Activated CD4-positive, alpha-beta T cell treated with anti-CD3 and anti-CD28 coated beads for 36 hours (primary cell): ENCODE measurements at places on chromosomes 1 and 21. TPM values are rescaled to one million over a fixed set of nuclear protein-coding genes. Genes with fewer than 3 reads are reported as not detected.

DNA sequence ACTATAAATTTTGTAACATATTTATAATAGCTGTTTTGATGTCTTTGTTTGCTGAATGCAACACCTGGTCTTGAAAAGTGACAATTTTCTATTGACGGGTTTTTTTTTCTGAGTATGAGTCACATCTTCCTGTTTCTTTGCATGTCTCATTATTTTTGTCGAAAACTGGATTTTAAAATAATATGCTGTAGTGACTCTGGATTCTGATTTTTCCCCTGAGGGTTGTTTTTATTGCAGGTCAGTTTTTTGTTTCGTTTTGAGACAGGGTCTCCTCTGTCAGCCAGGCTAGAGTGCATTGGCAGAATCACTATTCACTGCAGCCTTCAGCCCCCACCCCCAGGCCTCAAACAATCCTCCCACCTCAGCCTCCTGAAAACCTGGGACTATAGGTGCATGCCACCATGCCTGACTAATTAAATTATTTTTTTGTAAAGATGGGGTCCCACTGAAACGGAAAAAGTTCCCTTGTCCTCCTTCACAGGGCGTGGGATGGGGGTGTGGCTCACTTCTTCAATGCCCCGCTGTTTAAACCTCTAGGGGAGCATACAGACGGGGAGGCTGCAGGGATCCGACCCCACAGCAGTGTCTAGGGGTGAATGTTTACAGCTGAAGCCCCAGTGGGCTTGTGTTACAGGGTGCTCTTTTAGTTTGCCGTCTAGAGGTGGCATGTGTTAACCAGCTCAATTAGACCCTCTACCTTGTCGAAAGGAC lies 11.3 kb upstream of the PPIE start:
- DNase-seq, result no peak

DNA sequence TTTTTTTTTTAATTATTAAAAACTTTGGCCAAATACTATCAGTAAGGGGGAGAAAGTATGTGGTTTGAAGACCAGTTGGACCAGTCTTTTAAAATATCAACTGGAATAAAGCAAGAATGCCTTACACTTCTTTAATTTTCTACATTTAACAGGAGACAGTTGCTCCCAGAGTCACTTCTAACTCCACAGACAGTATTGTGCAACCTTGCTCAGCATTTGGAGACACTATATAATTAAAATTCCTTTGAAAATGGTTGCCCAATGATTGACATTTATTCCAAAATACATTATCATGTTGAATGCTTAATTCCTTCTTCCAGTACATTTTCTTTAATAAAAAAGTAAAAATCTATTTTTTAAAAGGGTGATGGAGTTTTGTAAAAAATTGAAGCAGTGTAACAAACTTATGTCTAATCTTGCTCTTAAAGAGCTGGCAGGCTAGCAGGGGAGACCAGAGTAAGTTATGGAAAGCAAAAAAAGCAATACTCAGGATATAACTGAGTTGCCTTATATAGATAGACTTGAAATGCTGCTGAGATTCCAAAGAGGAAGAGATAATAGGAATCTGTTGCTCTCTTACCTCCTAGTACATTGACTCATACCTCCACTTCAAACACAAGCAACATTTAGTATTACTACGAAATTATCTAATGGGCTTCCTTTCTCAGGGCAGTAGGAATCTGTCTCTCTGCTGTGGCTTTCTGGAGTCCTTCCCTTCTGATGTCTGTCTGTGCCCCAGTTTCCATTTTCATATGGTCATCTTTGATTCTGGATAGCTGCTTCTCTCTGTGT lies 69.7 kb upstream of the RGL1 start:
- no peak for DNase-seq

DNA sequence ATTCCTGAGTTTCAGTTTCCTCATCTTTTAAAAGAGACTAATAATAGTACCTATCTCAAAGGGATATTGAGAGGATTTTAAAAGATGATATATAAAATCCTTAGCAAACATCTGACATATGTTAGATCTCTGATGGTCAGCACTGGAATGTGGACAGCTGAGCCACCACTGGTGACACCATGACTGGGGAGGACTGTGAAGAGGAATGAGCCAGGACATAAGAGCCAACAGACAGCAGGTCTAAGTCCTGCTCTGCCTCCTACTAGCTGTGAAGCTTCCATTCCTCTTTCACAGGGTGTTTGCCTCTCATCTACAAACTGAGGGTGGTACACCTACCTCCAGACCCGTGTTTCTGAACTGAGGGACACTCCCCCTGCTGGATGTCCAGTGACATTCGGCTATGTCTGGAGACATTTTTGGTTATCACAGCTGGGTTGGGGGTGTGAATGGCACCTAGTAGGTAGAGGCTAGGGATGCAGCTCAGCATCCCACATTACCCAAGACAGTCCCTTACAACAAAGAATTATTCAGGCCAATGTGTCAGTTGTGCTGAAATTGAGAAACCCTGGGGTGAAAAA lies 109.1 kb upstream of the OLIG2 start:
- DNase-seq, result peak; percentile 33

- no peak for DNase-seq
Measured at GRCh38 chr1:205293350-205294074, 28.0 kb downstream of the NUAK2 start.

DNA sequence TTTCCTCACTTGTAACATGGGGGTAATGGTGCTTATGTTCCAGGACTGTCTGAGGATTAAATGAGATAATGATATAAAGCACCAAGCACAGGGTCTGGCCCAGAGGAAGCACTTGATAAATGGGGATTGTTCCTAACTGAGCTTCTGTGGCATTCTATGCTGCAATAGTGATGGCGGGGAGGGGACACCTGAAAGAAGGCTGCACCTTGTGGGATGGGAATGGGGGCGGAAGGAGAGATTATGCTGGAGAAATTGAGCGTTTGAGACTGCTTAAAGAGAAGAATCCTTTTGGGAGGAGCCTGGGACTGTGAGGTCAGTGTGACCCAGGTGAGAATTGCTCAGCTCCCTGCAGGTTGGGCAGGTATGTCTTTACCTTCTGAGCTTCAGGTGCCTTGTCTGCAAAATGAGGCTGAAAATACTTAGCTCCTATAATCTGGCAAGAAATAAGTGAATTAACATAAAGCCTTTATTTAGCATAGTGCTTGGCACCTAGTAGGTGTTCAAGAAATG lies 55.9 kb upstream of the CTPS1 start:
- no peak for DNase-seq

- DNase-seq, result no peak
Measured at GRCh38 chr1:228018125-228018398, 11.3 kb downstream of the WNT3A start.

- DNase-seq, result no peak
Measured at GRCh38 chr1:19923137-19923952, at the start of gene PLA2G2E. Gene PLA2G2E (minus strand): TSS chr1:19923617. CDS start chr1:19923559, 58 bp downstream.

CBR3 gene
- 12.5 TPM for total RNA-seq

C1QB gene
- total RNA-seq, result not detected

ATP1A2 gene
- not detected for total RNA-seq
